ENCODE measurements at places on chromosomes 1 and 21.
A peak's percentile ranks its signal among the peaks of the same experiment; 100 is the strongest.

DNA sequence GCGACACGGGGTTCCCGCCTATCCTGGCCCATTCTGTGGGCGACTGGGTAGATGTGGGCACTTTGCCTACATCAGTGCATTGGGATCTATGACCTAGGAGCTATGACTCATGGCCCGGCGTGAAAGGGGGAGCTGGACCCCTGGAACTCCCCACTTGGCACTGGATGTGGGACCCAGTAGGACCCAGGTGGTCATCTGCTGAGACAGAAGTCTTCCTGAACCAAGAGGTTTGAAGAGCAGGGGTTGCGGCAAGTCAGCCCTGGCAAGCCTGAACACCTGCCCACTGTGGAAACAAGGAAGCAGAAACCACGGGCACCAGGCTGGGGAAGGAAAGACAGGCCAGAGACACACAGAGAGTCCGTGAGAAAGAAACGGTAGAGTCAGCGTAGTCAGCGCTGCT lies 656.7 kb downstream of the AJAP1 start:
- no peak for DNase-seq

DNA sequence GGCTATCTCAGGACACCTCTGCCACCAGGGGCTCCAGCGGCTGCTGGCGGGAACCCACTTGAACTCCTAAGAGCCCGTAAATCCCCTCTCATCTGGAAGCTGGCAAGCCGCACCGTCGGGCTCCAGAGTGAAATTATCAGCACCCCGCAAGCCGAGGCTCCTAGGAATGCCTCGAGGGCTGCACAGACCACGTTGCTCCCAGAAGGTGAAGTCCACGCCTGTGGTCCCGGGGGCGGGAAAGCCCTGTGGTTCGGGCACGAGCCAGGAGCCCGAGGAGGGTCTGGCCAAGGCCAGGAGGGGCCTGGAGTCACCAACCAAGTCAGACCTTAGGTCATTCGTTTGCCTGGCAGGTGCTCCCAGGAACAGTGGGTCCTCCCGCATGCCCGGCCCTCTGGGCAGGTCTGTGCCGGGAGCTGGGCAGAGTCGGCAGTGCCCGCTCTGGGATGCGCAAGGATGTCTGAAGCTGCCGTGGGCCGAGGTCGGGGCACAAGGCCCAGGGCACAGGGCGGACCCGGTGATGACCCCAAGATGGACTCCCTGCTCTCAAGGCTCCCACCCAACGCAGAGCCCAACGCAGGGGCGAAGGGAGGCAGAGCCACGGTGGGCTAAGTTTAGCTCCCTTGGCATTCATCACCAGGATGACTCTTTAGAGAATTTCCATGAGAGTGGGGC lies 8.9 kb downstream of the ACTRT2 start:
- no peak for DNase-seq

DNA sequence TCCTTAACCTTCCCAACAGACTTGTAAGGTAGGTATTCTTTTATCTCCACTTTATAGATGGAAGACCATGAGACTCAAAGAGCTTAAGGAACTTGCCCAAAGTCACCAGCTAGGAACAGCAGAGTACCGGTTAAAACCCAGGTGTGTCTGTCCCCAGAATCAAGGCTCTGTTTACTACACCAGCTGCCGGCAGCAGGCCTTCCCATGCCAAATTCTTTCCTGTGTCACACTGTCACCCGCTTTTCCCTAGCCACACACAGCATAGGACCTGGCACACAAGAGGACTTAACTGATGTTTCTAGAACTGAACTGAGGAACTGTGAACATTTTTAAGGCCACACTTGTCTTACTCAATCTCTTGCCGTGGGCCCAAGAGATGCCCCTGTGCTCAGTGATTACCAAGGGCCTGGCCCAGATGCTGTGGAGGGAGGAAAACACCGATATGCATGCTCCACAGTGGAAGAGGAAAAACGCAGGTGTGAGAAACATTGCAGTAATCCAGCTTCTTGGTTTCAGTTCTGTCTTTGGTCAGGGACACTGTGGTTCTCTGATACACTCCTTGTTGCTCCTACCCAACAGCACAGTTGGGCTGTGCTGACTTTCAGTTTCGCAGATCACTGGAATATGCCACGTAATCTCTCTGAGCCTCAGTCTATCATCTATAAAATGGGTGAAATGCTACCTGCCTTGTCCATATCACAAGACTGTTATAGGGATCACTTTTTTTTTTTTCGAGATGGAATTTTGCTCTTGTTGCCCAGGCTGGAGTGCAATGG lies 13.9 kb upstream of the LY9 start:
- no peak for DNase-seq

DNA sequence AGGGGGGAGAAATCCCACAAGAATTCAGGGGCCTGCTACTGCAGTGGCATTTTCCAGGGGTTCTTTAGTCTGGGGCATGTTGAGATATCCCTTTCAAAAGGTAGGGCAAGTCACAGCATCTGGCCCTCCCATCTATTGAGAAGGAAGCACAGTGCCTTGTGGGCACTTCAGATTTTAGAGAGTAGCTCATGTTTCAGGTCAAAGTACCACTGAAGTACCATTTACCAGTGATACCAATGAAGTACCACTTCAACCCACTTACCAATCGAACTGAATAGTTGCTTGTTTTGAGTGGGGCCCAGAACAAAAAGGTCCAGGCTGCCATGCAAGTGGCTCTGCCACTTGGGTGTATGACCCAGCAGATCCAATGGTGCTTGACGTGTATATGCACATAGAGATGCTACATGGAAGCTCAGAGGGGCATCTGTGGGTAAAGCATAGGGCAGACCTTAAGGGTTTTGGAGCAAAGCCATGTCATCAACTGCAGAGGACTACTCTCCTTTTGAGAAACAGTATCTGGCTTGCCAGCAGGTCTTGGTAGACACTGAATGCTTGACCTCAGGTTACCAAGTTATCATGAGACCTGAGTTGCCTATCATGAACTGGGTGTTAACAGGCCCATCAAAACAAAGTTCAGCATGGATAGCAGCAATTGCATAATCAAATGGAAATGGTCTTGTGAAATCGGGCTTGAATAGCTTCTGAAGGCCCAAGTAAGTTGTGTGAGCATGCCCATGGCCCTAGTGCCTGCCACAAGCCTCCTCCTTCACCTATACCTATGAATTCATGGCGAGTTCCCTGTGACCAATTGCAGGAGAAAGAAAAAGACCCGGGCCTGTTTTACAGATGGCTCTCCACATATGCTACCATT lies 23.5 kb downstream of the PLA2G2D start:
- DNase-seq = peak; percentile 75

DNA sequence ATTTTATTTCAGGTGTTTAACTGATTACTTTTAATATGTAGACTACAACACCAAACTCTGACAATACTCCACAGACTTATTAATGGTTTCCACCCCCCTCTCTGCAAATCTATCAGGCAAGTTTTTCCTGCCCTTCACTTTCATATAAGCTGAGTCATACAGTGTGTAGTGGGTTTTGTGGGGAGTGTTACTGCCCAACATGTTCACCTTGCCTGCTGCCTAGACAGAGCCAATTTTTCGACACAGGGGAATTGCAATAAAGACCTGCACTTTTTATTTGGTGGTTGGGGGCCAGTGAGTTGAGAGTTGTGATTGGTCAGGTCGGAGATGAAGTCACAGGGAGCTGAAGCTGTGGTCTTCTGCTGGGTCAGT lies 119.7 kb downstream of the PPIAL4G start:
- no peak for DNase-seq

DNA sequence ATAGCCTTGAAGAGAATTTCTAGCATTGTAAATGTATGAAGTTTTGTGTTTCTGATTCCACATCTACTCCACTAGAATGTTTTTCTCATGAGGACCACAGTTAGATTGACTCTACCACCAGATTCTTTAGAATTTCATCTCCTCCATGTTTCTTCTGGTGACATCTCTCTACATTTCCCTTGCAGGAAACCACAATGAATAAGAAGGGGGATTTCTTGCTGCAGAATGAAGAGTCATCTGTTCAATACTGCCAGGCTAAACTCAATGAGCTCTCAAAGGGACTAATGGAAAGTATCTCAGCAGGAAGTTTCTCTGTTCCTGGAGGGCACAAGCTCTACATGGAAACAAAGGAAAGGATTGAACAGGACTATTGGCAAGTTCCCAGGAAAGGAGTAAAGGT lies 18.6 kb downstream of the GBP6 start:
- DNase-seq = no peak

GRCh38 chr1:82215056-82215852 lies 414.5 kb downstream of the ADGRL2 start:
- no peak for DNase-seq

DNA sequence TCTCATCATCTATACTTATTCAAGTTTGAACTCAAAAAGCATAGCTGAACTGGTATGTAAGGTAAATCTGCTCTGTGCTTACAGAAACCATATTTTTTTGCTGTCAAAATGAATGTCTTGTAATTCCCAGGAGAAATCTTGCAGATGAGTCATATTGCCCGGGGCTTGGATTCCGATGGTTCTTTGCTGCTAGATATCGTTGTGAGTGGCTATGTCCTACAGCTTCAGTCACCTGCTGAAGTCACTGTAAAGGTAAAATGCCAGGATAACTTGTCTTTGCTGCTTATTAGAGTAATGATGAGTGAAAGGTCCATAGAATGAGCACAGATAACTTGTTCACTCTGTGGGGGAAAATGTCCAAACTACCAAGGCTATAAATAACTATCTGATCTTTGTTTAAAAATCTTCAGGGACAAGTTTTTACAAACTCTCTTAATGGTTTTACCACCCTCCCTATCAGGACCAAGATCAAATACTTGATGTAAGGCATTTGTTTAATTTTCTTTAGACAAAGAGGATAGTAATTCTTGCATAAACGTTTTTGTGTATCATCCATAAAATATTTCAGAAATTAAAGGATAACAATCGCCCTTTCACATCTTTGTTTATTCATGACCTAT lies 222.3 kb downstream of the TPR start:
- no peak for DNase-seq

DNA sequence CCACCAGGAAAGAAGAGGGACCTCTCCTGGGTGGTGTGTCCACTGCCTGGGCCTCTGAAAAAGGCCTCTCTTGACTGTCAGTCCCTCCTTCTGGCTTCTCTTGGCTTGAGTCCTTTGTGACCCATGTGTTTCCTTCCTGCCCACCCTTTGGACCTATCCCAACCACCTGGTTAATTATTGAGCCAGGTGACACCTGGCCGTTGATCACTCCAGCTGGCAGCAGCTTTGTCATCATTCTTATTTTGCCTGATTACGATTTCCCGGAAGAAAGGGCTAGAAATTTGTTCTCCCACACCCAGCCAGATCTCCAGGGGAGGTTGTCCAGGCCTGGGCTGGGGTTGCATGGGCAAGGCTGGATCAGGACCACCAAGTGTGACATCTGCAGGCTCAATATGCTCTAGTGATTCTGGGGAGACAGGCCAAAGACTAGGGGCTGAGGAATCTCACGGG lies 24.8 kb downstream of the CSF1 start:
- peak; percentile 13 for DNase-seq

- no peak for DNase-seq
These were observed 194.5 kb downstream of the HS2ST1 start for GRCh38 chr1:87108814-87109411.

DNA sequence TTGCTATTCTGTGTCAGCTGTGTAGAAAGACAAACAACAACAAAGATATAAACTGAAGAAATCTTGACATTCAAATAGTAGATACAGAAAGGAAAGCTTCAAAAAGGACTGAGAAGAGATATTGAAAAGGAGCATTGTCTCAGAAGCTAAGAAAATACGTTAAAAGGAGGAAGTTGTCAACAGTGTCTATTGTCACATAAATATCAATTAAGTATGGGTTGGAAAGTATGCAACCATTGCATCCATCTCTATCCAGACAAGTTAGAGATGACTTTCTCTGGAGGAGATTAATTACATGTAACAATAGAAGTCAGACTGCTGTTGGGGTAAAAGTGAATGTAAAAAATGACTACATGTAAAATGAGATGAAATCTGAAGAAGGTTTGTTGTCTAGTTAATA lies 29.7 kb upstream of the BRINP3 start:
- DNase-seq = no peak

- DNase-seq = peak; percentile 34
These were observed 841 bp downstream of the SNX27 start for GRCh38 chr1:151612501-151613281.

GRCh38 chr1:24914226-24915069 lies 15.6 kb downstream of the RUNX3 start:
- DNase-seq = no peak

- DNase-seq = no peak
These were observed 800 bp upstream of the MMP23B start for GRCh38 chr1:1630965-1631781.

- DNase-seq = peak; percentile 41
These were observed 16.8 kb downstream of the TNFSF4 start for GRCh38 chr1:173190101-173190936.

DNA sequence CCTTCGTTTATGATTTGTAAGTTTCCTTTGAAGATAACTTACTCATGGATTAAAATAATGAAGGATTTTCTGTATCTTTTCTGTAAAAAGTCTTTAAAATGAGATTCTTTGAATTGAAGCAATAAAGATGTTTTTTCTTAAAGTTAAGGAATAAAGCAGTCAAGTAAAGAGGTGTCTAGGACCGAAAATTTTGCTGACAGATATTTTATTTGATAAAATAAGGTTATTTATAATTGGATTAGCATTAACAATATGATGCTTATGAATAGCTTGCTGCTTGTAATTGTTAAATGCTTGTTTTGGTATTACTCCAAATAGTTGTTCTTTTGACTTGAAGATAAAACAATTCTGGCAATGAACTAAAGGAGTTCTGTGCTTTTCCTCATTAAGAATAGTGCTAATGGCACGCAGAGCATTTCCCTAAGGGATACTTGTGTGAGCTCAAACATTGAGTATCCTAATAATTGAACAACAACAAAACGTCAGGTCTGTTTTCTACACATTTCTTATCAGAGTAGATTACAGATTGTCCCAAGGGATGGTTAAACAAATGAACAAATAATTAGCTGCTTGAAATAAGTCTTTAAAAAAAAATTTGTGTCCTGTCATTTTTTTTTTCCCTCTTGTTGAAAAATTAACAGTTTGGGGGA lies 16.6 kb downstream of the TSNAX start:
- no peak for DNase-seq

GRCh38 chr1:28845786-28846543 lies 34.0 kb downstream of the OPRD1 start:
- DNase-seq = no peak

DNA sequence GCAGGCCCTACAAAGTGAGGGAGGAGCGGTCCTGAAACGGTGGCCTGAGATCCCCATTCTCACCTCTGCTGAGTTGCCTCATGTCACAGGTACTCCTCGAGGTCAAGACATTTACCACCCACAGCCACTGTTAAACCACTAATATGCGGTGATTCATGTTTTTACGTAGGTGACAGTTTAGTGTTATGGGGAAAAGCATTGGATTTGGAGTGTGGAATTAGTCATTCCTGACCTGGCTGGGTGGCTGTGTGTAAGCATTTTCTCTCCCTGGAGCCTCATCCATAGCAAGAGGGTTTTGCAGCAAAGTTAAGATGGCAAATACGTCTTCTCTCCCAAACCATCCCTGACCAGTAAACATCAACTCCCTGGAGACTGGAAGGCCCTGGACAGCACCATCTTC lies 57.8 kb upstream of the KCNJ6 start:
- DNase-seq = no peak

GRCh38 chr1:94667818-94668217 lies 126.3 kb upstream of the F3 start:
- DNase-seq = no peak
